Hair follicular keratinocyte (primary cell): ENCODE measurements at places on chromosomes 6 and 20. TPM values are rescaled to one million over a fixed set of nuclear protein-coding genes. Genes with fewer than 3 reads are reported as not detected.

Gene ZSCAN9
- 4.2 and 6.6 TPM in 2 replicates for total RNA-seq

Gene SLC22A2
- not detected in 2 replicates for total RNA-seq

Gene RBM24
- total RNA-seq: 0.76 and 0.78 TPM in 2 replicates

Gene SPATA25
- total RNA-seq: not detected in 2 replicates

Gene FAM209B
- not detected in 2 replicates for total RNA-seq

Gene SEMG1
- not detected in 2 replicates for total RNA-seq
